ENCODE measurements at places on chromosomes 5 and 9.

DNA sequence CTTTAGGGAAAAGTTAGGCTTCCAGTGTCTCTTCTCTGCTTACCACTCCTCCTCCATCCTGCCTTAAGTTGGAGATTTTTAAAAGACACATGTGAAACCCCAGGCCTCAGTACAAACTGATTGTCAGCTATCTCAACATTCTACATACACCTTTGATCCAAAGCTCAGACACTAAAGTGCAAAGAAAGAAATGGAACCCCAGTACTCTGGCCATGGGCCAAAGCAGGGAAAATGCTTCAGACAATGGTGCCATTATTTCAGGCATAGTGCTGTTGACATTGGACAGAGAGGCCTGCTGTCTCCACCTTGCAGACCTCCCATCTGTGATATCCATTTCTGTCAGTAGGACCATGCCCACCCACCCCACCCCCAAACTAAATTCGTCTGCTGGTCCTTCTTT lies 49.1 kb downstream of the G3BP1 start:
- no peak for DNase-seq

GRCh38 chr5:62689599-62690368 lies 111.2 kb downstream of the LRRC70 start:
- DNase-seq = no peak

- DNase-seq = no peak
Measured at GRCh38 chr5:143207563-143208364, 195.7 kb downstream of the NR3C1 start.

GRCh38 chr9:68495247-68495646 lies 45.4 kb downstream of the TMEM252 start:
- DNase-seq = no peak

DNA sequence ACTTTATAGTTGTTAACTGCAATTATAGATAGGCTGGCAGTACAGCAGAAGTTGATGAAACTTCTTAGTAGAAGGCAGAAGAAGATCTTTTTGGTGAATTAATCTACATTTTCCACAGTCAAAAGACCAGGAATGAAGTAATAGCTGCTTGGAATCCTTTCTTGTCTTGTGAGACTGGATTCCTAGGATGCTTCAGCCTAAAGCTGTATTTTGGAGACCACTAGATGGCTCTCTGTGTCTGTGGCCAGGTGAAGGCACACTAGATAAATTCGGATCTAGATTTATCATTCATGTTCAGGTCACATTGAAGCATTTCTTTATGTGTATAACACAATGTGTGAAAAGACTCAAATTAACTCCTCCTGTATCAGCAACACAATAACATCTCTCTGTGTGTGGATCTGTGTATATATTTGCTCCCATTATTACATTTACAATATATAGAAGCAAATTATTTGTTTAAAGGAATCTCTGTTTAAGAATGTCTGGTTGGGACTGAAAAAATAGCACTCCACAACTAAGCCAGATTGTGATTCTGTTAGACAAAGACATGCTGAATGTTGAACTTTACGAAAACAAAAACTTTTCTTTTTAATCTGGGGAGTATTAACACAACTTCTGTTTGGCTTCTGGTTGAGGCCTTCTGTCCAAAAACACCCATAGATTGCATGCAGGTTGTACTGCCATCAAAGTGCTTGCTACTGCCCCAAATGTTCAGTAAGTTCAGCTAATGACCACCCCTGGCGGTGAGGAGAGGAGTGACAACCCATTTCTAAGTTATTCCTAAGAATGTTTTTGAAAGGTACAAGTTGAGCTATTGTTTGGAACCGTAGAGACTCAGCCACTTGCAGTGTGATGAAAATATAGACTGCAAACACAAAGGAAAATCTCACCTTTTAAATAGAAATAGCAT lies 10.6 kb downstream of the GRIN3A start:
- DNase-seq = no peak

DNA sequence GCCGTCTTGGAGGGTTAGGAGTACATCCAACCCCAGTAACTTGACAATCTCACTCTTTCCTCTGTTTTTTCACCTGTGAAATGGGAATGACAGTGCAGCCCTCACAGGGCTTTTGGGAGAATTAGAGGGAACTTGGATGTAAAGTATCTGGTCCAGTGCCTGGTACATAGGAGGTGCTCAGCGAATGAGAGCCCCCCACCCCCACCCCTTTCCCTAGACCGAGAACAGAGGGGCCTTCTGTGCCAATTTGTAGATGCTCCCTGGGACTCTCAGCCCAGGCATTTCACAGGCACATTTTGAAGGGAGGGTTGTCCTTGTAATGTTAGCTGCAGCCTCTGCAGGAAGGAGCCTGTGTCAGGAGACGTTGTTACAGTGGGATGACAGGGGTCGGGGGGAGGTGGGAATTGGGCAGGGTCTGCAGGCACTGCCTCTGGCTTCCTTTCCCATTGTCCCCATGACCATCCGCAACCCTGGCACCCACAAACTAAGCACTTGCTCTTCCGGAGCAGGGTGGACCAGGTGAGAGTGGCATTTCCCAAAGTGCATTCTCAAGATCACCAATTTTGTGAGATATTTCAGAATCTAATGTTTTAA lies 47.0 kb downstream of the AMBP start:
- no peak for DNase-seq

- no peak for DNase-seq
Measured at GRCh38 chr9:69546265-69546664, 125.9 kb downstream of the APBA1 start.

GRCh38 chr9:127199001-127199791 lies 65.4 kb upstream of the GARNL3 start:
- peak; percentile 66 for DNase-seq

DNA sequence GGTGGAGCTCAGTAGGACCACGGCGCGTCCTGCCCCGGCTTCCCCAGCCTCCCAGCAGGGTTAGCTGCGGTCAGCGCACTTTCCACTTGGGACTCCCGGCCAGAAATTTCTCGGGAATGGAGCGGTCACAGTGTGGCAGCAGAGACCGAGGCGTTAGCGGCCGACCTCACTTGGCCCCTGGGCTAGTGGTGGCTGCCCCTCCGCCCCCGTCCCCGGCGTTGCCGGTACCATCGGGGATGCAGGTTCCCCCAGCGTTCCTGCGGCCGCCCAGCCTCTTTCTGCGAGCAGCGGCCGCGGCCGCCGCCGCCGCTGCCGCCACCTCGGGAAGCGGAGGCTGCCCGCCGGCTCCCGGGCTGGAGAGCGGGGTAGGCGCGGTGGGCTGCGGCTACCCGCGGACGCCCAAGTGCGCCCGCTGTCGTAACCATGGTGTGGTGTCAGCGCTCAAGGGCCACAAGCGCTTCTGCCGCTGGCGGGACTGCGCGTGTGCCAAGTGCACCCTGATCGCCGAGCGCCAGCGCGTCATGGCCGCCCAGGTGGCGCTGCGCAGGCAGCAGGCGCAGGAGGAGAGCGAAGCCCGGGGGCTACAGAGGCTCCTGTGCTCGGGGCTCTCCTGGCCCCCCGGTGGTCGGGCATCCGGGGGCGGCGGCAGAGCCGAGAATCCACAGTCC lies 460 bp downstream of the DMRTA1 start:
- peak; percentile 14 for DNase-seq

GRCh38 chr9:131500939-131501541 lies 1.7 kb upstream of the POMT1 start:
- DNase-seq = peak; percentile 53

GRCh38 chr5:75338408-75338807 lies 1.4 kb downstream of the HMGCR start:
- DNase-seq = no peak

DNA sequence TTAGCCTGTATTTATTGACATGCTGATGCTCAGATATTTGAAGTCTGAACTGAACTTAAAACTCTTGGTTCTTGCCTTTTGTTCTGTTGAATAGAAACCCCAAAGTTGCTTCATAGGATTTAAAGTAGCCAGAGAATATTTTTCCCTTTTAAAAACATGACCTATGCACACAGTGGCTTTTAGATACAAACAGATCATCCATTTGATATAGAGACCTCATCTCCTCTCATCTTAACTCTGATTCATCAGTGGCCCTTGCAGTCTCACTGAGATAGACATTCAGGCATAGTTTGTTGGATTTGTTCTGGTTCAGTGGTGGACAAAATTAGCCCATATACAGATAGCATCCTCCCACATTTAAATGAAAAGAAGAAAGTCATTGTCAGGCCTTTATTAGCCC lies 43.5 kb upstream of the PJA2 start:
- DNase-seq = no peak

GRCh38 chr5:158324236-158324635 lies 465.3 kb upstream of the CLINT1 start:
- no peak for DNase-seq

- DNase-seq = no peak
Measured at GRCh38 chr9:80883826-80884579, 805.3 kb downstream of the TLE1 start.

- DNase-seq = peak; percentile 5
Measured at GRCh38 chr5:61055434-61056006, 106.7 kb downstream of the SMIM15 start.

DNA sequence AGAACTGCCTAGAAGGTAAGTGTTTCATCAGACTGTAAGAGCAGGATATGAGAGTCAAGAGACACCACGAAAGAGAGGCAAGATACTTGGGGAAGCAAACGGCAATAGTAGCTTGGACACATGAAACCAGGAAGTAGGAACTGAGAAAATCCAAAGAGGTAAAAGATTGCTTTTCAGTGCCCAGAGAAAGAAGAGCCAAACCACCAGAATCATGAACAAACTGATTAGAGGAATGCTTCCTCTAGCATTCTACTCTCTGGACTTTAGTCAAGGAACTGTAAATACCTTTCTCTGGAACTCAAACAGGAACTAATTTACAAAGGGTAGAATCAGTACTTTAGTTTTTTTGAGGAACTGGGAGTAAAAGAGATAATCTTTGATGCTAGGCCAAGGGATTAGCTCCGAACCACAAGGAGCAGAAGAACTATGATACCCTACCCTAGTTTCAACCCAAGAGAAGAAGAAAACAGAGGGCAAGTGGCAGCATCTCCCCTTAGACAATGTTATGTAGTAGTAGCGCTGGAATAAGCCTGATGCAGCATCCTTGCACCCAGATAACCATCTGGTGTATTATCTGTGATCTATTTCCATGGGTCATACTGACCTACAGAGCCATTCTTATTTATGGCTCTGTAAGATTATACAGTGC lies 41.3 kb downstream of the EFCAB9 start:
- no peak for DNase-seq

DNA sequence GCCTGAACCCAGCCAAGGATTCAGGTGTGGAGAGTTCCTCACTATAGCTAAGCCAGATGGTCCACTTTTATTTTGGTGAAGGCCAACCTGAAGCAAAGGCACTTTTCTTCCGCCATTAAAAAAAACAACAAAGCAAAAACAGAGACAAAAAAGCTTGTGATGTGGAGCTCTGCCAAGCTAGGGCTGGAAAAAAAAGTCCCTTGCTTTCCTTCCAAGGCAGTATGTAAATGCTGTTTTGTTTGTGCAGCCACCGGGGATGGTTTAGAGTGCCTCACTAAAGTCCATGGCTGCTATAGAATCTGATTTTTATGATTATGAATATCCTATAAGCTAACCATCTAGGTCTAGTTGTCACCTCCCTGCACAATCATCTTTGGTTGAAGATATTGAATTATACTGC lies 14.9 kb downstream of the MEGF10 start:
- DNase-seq = no peak

GRCh38 chr5:150605546-150605945 lies 34.9 kb upstream of the SYNPO start:
- DNase-seq = no peak

- no peak for DNase-seq
Measured at GRCh38 chr5:171534043-171534895, 114.8 kb downstream of the FGF18 start.

- DNase-seq = no peak
Measured at GRCh38 chr9:14533867-14534640, 159.2 kb downstream of the ZDHHC21 start.

GRCh38 chr9:17453751-17454150 lies 125.1 kb upstream of the SH3GL2 start:
- no peak for DNase-seq

DNA sequence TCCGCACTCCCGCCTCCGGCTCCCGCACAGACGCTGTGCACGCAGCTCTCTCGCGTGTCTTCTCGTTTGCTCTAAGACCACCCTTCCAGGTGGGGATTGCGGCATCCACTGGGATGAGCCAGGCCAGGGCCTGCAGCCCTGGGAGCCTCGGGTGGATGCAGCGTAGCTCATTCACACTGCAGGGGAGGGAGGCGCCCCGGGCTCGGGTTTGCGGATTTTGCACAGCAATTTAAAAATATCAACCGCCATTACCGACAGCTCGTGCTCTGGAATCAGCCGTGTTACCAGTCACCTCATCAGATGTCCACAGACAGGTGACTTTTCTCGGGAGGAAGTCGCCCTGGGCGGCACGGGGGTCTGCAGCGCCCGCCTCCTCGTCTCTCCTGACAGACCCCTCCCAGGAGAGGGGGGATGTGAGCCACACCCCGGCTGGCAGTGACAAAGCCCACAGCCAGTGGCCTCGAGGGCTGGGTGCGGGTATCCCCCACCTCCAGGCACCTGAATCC lies 20.8 kb upstream of the SLC6A3 start:
- DNase-seq = no peak

DNA sequence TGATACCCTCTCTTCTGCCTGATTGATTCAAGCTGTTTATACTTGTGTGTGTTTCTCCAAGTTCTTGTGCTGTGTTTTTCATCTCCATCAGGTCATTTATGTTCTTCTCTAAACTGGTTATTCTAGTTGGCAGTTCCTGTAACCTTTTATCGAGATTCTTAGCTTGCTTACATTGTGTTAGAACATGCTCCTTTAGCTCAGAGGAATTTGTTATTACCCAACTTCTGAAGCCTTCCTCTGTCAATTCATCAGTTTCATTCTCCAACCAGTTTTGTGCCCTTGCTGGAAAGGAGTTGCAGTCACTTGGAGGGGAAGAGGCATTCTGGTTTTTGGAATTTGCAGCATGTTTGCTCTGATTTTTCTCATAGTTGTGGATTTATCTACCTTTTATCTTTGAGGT lies 126.2 kb upstream of the FTMT start:
- DNase-seq = no peak

DNA sequence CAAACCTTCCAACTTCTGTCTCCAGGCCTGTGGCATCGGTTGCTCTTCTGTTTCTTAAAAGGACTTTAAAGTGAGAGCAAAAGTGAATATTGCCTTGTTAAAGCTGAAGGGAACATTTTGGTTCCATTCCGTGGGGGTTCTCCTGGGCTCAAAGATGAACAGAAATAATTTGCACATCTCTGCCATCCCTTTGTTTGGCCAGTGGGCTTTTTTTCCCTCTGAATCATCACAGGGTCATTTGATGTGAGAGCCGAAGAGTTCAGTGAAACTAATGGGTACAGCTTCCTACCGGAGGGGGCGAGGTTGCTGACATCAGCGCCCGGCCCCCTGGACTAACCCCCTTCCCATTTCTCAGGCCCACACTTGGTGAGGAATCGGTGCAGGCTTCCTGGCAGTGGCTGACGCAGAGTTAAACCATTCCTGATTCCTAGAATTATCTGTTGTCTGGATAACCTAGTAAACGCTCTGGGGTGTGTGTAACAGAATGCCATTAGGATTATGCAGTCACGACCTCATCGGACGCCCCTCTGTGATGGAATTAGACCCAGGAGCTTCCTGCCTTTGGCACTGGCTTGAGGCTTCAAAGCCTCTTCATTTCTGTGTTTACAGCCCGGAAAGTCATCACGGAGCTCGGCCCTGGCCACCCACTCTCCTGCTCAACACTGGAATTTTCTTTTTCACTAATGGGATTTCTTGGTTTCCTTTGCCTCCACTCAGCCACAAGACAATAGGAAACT lies 61.6 kb upstream of the RPL26L1 start:
- no peak for DNase-seq

All from central memory CD4-positive, alpha-beta T cell (primary cell).